Uterus (tissue), 4 donors: ENCODE measurements at places on chromosomes 5 and 9. TPM values are rescaled to one million over a fixed set of nuclear protein-coding genes. Genes with fewer than 3 reads are reported as not detected.

- no peak for DNase-seq
Observed at GRCh38 chr5:167255926-167256325, 1035.5 kb upstream of the WWC1 start.

DNA sequence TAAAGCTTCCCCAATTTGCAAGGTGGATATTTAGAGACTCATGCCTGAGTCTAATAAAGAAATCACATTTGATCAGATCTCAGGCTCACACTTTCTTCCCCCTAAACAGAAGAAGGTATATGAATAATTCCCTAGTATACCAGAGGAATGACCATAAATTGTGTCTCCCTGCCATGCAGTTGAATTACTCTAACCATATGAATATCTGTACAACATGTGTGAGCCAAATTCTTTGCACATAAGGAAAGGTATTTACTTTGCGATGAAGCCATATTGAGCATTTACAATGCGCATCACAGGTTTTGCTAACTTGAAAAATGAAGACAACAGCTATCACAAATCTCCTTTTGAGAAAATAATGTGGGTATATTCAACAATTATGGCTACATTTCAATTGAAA lies 479.4 kb downstream of the NR2F1-AS1 start:
- DNase-seq: no peak

- no peak for DNase-seq
Observed at GRCh38 chr5:151605559-151605958, 14.4 kb upstream of the FAT2 start.

The PLPP7 gene
- total RNA-seq: 7.4 TPM

The PDE8B gene
- total RNA-seq: 13.0 TPM
